ENCODE measurements at places on chromosomes 16 and 17. TPM values are rescaled to one million over a fixed set of nuclear protein-coding genes. Genes with fewer than 3 reads are reported as not detected.

AGRP gene
- not detected for total RNA-seq

KRTAP4-6 gene
- not detected for total RNA-seq

CBFA2T3 gene
- not detected for total RNA-seq

RNF112 gene
- total RNA-seq: 0.39 TPM

FZD2 gene
- total RNA-seq: 203 TPM

CA7 gene
- not detected for total RNA-seq

- peaks cover 51% of the 10 kb centered on the region for H3K36me3 ChIP-seq
- DNase-seq: no peak
- H3K27ac ChIP-seq: peak overlapping the region; percentile 35
- no peaks in the 10 kb centered on the region for H3K27me3 ChIP-seq
- H3K4me3 ChIP-seq: no peak overlapping the region
Measured at GRCh38 chr16:72884037-72884436, 163.9 kb downstream of the ZFHX3 start.

DNA sequence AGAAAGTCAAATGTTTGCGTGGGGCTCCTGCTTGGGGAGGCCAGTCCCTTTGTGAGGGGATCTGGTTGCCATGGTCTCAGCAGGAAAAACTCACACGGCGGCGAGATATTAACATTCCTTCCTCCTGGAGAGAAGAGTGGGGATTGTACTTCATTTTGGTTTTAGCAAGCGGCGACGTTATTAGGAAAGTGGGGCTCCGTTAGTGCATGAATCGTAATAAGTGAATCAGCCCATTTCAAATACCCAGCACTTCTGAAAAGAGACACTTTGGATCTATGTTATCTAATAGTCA is 41.6 kb upstream of the METRNL start:
- peak; percentile 51 for DNase-seq
- peaks cover 34% of the 10 kb centered on the region for H3K36me3 ChIP-seq
- no peaks in the 10 kb centered on the region for H3K4me1 ChIP-seq
- H3K4me3 ChIP-seq: no peak overlapping the region

DNA sequence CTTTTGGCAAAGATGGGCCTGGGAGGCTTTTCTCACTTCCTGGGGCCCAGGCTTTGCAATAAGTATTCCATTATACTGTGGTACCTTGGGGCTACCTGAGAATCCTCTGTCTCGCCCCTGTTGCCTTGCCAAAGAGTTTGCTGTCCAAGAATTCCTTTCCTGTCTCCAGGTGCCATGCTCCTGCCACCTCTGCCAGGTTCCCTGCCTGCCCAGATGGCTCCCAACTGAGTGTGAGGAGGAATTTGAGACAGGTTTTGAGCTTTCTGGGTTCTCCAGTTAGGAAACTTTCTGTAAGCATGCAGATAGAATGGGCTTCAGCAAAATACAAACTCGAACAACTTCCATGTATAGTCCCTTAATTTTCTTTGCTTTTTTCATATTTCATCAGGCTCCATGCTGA is 5.8 kb downstream of the MAPT start:
- DNase-seq: no peak
- H3K4me3 ChIP-seq: no peak overlapping the region
- H3K4me1 ChIP-seq: peaks cover 6% of the 10 kb centered on the region
- H3K36me3 ChIP-seq: no peaks in the 10 kb centered on the region
- H3K27me3 ChIP-seq: peaks cover 65% of the 10 kb centered on the region

GRCh38 chr17:53919356-53919755 is 96.6 kb downstream of the KIF2B start:
- H3K27ac ChIP-seq: no peak overlapping the region
- H3K27me3 ChIP-seq: no peaks in the 10 kb centered on the region
- no peaks in the 10 kb centered on the region for H3K4me1 ChIP-seq
- no peak for DNase-seq

DNA sequence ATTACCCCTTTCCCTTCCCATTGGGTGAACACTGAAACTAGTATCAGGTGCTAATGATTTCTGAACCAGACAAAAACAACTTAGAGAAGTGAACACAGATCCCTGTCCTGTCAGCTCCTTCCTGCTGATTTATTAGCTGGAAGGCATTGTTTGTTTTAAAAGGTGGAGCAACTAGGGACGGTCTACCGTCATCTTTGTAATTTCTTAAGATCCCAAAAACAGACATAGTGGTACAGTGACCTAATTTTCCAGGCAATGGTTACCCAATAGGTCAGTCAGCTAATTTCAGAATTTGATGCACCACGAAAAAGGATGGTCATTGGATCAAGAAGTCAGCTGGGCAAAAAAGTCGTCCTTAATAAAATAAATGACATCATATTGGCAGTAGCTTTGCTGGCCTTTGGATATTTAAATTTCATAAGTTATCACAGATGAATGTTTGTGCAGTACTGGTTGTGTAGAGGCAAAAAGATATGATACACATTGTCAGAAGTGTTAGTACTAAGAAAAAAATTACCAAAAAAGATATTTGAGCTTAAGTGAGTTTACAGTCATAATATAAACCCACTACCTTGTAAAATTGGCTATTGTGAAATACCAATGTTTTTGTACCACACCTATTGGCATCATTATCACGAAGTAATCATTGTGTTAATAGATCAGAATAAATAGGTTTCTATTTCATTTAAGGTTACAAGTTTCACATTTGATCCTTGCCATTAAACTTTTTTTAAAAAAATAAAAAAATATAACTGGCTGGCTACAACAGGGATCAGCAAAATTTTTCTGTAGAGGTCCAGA is 27.2 kb upstream of the KCNJ16 start:
- peaks cover 4% of the 10 kb centered on the region for H3K4me1 ChIP-seq
- H3K4me3 ChIP-seq: no peak overlapping the region
- no peak for DNase-seq
- no peak overlapping the region for H3K27ac ChIP-seq

- H3K4me3 ChIP-seq: no peak overlapping the region
- H3K36me3 ChIP-seq: peaks cover 2% of the 10 kb centered on the region
- peak overlapping the region; percentile 83 for H3K27ac ChIP-seq
- peaks cover 77% of the 10 kb centered on the region for H3K4me1 ChIP-seq
- H3K27me3 ChIP-seq: no peaks in the 10 kb centered on the region
Measured at GRCh38 chr16:86668136-86668910, 90.0 kb downstream of the FOXL1 start.

DNA sequence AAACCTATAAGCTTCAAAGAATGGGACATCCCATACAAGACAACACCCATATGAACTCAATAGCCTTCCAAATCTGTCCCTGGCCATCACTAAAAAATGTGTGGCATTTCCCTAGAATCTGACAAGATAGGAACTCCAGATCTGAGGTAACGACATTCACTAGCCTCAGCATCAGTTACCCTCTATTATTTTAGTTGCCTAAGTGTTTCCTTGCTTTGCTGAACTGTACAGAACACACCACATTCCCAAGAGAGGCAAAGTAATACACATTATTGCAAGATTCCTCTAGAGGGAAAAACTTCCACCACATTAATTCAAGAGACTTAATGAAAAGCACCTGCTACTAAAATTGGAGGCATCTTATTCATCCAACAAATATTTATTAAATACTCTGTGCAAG is 5.0 kb downstream of the LSM12 start:
- no peak for DNase-seq
- H3K4me3 ChIP-seq: no peak overlapping the region
- no peaks in the 10 kb centered on the region for H3K27me3 ChIP-seq

GRCh38 chr17:72381597-72382397 is 261.0 kb downstream of the SOX9 start:
- no peak for DNase-seq
- peaks cover 35% of the 10 kb centered on the region for H3K4me1 ChIP-seq
- H3K27ac ChIP-seq: no peak overlapping the region

- H3K27me3 ChIP-seq: no peaks in the 10 kb centered on the region
- peak within 1 kb of the TSS; percentile 63 for H3K4me3 ChIP-seq
- DNase-seq: peak; percentile 97
- peaks cover 12% of the 10 kb centered on the region for H3K36me3 ChIP-seq
- peak within 1 kb of the TSS; percentile 50 for H3K27ac ChIP-seq
Measured at GRCh38 chr16:30984669-30985400, at the start of gene HSD3B7. Gene HSD3B7 (plus strand): TSS chr16:30985207. CDS start chr16:30985659, 452 bp downstream.

DNA sequence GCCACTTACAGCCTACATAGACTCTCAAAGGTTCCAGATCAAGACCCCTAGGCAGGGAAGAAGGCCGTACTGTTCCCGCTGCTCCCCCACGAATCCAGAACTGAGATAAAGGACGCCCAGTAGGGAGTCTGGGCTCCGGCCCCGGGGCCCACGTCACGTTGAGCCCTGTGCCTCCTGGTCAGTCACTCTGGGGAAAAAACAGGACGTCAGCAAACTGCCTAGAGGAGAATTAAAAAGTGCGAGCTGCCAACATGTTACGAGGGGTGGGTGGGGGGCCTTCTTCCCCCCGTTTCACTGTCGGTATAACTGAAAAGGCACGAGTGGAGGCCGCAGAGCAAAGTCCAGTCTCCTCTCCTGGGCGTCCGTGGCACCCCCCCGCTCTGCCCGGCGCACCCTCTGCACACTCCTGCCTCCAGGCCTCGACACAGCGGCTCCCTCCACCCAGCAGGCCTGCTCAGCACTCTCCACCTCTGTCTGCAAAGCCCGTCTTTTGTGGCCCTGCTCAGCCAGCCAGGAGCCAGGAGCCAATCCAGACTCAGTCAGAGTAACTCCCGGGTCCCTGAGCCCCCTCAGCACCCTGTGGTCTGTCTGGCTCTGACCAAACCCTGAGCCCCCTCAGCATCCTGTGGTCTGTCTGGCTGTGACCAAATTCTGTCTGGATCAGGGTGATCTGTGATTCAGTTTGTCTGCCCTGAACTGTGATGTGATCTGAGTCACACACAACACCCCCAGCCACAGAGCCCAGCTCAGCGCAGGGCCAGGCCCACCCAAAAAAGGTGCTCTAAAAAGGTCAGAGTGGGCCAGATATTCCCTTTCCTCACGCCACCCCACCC is 6.2 kb downstream of the ITGAE start:
- no peak for DNase-seq
- H3K27me3 ChIP-seq: no peaks in the 10 kb centered on the region
- H3K27ac ChIP-seq: no peak overlapping the region
- no peaks in the 10 kb centered on the region for H3K36me3 ChIP-seq
- peaks cover 12% of the 10 kb centered on the region for H3K4me1 ChIP-seq
- H3K4me3 ChIP-seq: no peak overlapping the region

DNA sequence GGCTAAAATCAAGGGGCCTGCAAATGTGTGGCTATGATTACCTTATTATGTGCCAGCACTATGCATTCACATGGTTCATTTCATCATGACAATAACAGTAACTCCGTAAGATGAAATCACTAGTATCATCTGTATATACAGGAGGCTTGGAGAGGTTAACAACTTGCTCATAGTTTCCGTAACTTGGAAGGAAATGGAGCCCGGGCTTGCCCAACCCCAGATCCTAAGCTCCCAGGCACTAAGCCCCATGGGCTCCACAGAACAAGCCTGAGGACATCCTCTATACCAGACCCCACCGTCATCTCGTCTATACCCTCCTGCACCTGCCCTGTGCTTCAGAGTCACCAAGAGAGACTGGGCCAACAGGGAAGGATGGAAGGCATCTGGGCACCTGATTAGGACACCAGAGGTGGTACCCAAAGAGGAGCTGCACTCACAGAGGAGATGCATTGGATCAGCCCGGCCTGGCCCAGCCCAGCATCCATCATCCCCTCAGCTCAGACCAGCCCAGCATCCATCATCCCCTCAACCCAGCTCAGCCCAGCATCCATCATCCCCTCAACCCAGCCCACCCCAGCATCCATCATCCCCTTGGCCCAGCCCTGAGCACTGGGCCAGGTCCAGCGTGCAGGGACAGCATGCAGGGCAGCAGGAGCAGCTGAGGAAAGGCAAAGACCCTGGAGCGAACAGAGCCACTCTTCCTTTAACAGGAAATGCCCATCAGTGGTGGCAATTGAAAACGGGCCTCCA is 28.5 kb downstream of the NSMCE1 start:
- peak overlapping the region; percentile 95 for H3K27ac ChIP-seq

DNA sequence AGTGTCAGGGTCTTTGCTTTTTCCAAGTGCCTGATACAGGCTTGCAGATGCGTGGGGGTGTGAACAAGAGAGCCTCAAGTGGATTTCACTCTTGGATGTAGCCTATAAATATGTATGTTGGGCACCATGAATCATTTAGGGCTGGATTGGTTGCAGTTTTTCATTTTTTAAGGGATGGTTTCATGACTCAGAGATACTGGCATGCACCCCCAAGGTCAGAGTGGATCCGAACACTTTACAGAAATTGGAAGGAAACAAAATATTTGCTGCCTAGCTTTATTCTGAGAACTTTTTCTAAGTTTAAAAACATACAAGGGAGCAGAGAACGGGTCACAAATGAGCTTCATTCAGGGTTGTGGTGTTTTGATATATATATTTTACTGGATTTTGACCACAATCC is 436.8 kb upstream of the ERCC4 start:
- H3K4me1 ChIP-seq: no peaks in the 10 kb centered on the region
- no peak overlapping the region for H3K27ac ChIP-seq
- no peak overlapping the region for H3K4me3 ChIP-seq

- H3K36me3 ChIP-seq: no peaks in the 10 kb centered on the region
- no peaks in the 10 kb centered on the region for H3K27me3 ChIP-seq
- peaks cover 50% of the 10 kb centered on the region for H3K4me1 ChIP-seq
- H3K27ac ChIP-seq: peak overlapping the region; percentile 86
- no peak for DNase-seq
Measured at GRCh38 chr16:69204172-69204571, 17.2 kb downstream of the SNTB2 start.

DNA sequence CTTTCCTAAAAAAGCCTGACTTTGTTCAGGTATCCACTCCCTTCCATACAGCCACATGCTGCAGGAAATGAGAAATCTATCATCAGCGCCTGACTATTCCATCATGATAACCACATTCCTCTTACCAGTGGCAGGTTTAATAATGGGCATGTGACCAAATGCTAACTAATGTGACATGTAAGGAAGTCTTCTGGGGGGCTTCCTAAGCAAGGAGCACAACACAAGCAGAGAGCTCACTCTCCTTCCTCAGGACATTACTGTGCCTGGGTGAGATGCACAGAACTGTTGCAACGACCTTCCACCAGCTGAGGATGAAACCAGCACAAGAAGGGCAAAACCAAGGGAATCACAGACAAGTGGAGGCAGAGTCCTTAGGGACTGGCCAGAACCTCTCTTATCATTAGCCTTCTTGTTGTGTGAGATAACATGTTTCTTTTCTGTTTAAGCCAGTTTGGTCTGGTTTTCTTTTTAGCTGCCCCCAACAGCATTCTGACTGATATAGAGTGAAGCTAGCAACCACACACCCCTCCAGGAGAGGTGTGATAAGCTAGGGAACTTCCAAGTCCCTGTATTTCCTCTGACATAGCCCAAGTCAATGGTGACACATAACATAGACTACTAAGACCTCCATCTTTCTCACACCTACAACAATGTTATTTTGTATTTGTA is 16.9 kb downstream of the MYO1D start:
- no peak for DNase-seq
- no peak overlapping the region for H3K27ac ChIP-seq
- no peak overlapping the region for H3K4me3 ChIP-seq
- H3K27me3 ChIP-seq: no peaks in the 10 kb centered on the region
- H3K36me3 ChIP-seq: no peaks in the 10 kb centered on the region

DNA sequence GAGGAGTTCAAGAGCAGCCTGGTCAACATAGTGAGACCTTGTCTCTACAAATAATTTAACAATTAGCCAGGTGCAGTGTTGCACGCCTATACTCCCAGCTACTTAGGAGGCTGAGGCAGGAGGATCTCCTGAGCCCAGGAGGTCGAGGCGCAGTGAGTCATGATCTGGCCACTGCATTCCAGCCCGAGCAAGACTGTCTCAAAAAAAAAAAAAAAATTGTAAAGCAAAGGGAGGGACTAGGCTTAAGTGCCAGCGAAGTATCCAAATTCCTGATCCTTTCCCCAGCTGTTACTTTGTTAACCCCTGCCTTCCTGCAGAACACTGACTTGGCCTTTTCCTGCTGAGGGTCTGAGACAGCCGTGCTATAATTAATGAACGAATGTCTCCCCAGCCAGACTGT is 2.7 kb downstream of the GDPD3 start:
- DNase-seq: no peak
- H3K27me3 ChIP-seq: no peaks in the 10 kb centered on the region
- H3K36me3 ChIP-seq: peaks cover 13% of the 10 kb centered on the region
- H3K4me1 ChIP-seq: peaks cover 8% of the 10 kb centered on the region
- H3K4me3 ChIP-seq: no peak overlapping the region
- H3K27ac ChIP-seq: no peak overlapping the region

Measured in osteocyte (in vitro differentiated cells).